ENCODE measurements at places on chromosomes 2 and 18.

DNA sequence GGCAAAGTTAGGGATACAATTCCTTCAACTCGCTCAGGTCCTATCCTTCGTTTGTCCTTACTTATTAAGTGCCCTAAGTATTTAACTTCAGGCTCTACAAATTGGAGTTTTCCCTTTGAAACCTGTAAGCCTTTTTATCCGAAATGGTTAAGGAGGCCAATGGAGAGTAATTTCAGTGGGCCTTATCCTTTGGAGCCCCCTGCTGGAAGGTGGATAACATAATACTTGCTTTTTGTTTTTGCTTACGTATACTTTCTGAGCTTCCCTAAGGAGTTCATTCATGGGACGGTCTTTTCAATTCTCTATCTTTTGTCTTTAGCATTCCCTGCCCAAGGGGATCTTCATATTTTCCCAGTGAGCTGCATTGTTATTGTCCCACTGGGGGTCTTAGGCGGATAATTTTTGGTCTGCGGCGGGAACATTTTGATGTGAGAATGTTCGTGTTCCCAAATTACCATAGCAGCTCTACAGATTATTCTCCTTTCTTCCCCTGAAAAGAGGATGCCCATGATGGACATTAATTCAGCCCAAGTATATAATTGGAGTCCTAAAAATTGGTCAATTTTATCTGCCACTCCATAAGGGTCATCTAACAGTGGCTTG, 34.4 kb upstream of the TRAPPC8 start:
- DNase-seq: no peak

- no peak for DNase-seq
Observed at GRCh38 chr2:155308367-155309009, 610.0 kb downstream of the KCNJ3 start.

- DNase-seq: no peak
Observed at GRCh38 chr2:28233164-28233676, 159.4 kb upstream of the FOSL2 start.

GRCh38 chr2:149616681-149617456, 29.3 kb upstream of the MMADHC start:
- DNase-seq: no peak

DNA sequence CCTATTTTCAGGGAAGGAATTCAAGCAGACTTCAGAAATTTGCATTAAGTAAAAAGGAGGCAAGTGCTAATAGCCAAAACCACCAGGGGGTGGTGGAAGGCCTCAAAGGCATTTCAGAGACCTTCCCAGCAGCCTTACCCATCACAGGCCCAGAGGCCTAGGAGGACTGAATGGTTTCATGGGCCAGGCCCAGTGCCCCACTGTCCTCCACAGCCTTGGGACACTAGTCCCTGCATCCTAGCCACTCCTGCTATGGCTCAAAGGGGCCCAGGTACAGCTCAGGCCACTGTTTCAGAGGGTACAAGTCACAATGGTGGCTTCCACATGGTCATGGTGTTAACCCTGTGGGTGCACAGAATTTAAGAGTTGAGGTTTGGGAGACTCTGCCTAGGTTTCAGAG, 58.6 kb upstream of the CHAC2 start:
- no peak for DNase-seq

DNA sequence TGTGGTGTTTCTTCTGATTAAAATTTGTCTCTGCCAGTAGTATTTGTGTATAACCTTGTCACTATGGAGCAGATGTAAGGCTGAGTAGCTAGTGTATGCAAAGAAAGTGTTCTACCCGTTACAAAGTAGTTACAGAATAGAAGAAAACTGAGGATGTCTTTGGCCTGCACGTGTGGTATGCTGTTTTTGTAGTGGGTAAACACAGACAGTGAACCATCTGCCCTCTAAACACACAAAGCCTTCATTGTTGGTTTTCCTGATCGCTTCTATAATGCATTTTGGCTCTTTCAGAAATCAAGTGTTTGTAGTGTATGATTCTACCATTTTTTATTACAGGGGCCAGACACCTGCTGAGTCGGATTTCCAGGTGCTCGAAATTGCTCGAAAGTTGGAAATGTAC, 61.5 kb downstream of the FARP2 start:
- DNase-seq: no peak

All from activated naive CD4-positive, alpha-beta T cell treated with anti-CD3 and anti-CD28 coated beads, Interleukin-2, amount 50 U/mL, for 16 hours (primary cell).